ENCODE measurements at places on chromosomes 16 and 17.

- no peak for DNase-seq
Measured at GRCh38 chr17:21285164-21286065, 904 bp downstream of the MAP2K3 start.

GRCh38 chr16:47198180-47198575 lies 54.4 kb upstream of the NETO2 start:
- no peak for DNase-seq

DNA sequence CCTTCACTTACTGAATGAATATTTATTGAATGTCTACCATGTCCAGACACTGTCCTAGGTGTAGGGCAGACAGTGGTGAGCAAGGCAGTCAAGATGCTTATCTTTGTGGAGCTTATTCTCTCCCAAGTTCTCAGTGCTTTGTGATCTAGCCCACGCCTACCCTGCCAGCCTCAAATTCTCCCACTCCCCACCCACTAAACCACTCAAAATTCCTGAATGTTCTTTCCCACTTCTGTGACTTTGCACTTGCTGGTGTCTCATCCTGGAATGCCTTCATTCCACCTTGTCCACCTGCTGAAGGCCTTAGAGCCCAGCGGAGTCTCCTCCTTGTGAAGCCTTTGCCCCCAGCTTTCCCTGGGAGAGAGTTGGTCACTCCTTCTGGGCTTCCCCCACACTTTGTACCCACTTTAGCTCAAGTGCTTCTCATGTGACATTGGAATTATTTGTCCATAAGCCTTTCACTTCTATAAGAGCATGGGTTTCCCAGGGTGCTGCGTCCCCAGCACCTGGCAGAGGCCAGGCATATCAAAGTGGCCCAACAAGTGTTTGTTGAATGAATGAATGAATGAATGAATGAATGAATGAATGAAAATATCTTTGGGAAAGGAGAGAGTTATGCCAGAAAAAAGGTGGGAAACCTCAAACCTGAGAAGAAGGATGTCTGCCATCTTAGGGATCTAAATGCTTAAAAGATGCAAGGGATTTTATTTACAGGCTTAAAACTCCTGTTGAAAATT lies 23.0 kb downstream of the CCDC182 start:
- no peak for DNase-seq

DNA sequence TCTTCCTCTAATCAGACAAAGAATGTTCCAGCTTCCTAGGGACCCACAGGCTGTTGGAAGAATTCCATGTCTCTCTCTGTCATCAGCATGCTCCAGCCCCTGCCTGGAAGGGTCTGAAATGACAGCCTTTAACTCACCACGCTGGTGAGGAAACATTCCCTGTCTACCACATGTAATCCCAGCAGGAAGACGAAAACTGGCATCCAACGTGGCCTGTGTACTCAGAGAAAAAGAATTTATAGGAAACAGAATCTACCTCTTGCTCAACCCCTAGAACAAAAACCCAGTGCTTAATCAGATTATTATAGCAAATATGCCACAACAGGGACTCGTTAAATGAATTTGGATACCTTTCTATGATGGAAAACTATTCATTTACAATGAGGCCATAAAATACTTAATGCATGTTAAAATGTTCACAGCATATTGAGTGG lies 147.3 kb upstream of the FOXF1 start:
- DNase-seq = no peak

- no peak for DNase-seq
Measured at GRCh38 chr17:71111460-71111859, 942.1 kb downstream of the KCNJ2 start.

- DNase-seq = no peak
Measured at GRCh38 chr16:50198802-50199403, 45.8 kb downstream of the TENT4B start.

GRCh38 chr17:21397341-21398190 lies 21.4 kb downstream of the KCNJ12 start:
- no peak for DNase-seq

- no peak for DNase-seq
Measured at GRCh38 chr17:79075446-79075750, 774 bp downstream of the ENGASE start.

DNA sequence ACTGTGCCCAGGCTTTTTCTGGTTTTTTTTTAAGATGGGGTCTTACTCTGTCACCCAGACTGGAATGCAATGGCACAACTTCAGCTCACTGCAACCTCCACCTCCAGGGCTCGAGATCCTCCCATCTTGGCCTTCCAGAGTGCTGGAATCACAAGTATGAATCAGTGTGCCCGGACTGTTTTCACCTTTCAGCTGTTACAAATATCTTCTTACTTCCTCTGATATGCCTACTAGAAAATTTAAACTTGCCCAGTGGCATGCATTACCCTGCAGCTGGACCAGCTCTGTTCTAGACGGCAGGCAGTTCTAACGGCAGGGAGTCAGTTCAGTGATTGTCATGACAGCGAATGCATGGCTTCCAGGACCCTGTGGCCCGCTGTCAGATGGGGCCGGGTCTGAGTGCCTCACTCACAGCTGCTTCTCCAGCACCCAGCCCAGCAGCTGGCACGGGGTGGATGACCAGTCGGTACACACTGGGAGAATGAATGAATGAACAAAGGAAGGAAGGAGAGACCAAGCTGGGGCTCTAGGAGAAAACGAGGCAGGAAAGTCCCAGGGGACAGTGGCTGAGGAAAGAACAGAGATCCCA lies 28.0 kb upstream of the LITAF start:
- DNase-seq = no peak

- no peak for DNase-seq
Measured at GRCh38 chr16:67537636-67538591, 9.3 kb downstream of the RIPOR1 start.

Data from NCI-H187 (cell line).